ENCODE measurements at places on chromosomes 7 and 10. TPM values are rescaled to one million over a fixed set of nuclear protein-coding genes. Genes with fewer than 3 reads are reported as not detected.
A peak's percentile ranks its signal among the peaks of the same experiment; 100 is the strongest.

DNA sequence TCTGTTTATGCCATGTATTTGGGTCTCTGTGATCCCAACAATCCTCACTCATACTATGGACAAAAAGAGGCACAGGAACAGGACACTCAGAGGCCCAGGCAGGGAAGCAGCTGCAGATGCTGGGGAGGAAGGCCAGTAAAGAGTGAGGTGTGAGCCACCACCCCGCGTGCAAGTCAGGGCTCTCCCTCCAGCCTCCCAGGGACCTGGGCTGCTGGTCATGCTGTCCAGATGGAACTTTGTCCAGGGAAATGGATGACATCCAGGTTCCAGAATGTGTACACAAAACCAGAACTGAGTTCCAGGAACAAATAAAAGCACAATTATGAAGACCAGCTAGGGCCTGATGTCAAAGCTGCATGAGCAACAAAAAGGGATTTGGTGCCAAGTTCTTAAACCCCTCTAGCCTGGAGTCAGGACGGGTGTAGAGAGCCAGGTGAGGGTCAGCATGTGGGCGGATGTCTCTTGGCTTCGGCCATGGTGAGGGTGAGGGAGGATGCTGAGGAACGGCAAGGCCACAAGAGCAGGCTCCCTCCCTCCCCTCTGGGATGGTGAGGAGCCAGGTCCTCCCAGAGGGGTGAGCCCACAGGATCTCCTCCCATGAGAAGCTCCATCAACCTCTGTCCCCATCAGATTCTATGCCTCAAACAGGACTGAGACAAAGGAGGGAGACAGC, 739.7 kb downstream of the PARD3 start:
- no peak for DNase-seq

DNA sequence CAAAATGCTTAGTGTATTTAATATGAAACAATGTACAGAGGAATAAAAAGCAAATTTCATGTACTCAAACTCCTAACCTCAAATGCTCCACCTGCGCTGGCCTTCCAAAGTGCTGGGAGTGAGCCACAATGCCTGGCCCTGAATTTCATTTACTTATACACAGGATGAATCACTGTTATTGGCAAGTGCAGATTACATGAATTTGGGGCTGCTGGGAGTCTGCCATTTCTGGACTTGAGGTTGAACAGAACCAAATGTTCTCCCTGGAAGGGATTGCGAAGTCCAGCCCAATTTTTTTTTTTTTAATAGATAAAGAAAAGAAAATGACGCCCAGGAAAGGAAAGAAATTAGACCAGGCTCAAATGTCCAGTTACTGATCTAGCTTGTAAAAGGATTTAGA, 6.8 kb upstream of the CSTF2T start:
- peak; percentile 84 for DNase-seq

GRCh38 chr7:131370523-131370968, 42.9 kb downstream of the MKLN1 start:
- DNase-seq = peak; percentile 66

LANCL2 gene
- 20.0 TPM for total RNA-seq

DNA sequence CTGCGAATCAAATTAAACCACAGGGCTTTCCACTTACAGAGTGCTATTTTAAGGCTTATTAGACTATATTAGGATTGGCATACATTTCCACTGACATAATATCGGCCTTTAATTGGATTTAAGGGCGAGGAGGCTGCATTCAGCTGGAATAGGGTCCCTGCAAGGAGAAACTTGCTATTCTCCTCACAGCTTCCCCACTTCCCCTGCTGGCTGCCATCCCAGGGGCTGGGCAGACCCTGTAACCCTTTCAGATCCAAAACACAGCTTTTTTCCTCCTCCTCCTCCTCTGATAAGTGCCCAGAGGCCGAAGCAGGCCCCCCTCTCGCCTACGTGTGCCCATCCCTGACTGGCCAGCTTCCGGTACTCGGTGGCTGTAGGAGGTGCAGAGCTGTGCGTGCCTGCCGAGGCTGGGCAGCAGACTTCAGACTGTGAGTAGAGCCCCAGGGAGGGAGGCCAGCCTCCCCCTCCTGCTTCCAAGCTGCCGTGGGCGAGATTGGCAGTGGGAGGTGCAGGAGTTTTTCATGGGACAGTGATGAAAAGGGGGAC, 224.2 kb downstream of the PLXNA4 start:
- no peak for DNase-seq

Data from IMR-90 (cell line).